ENCODE measurements at places on chromosomes 12 and 14. TPM values are rescaled to one million over a fixed set of nuclear protein-coding genes. Genes with fewer than 3 reads are reported as not detected.

DNA sequence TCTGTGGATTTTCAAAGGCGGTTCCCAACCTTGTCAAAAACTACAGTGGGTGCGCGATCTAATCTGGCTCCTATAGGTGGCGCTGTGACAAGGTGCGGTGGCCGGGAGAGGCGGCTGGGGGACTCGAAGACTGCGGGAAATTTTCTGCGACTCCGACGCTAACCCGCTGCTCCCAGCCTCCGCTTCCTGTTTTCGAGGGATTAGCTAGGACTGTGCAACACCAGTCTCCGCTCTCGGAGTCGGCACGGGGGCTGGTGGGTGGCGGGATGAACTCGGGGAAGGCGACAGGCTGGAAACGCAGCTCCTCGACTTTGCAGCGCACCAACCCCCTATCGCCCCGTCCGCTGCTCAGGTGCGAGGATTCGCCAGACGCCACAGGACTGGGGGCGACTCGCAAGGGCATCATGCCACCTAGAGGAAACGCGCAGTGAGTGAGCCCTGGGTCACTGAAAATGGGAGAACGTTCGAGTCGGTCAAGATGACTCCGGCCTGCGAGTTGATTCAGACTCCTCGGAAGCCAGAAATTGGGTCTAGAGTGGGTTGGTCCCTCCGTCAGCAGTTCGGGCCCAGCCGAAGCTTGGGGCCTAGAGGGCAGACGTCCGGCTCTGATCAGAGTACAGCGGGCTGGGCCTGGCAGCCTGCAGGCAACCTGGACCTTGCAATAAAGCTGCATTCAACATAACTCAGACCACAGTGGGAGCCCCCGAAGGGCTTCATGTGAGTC lies 5.5 kb upstream of the PAX9 start:
- peak; percentile 73 for DNase-seq

Gene GPR162
- 17.8 TPM for total RNA-seq

DNA sequence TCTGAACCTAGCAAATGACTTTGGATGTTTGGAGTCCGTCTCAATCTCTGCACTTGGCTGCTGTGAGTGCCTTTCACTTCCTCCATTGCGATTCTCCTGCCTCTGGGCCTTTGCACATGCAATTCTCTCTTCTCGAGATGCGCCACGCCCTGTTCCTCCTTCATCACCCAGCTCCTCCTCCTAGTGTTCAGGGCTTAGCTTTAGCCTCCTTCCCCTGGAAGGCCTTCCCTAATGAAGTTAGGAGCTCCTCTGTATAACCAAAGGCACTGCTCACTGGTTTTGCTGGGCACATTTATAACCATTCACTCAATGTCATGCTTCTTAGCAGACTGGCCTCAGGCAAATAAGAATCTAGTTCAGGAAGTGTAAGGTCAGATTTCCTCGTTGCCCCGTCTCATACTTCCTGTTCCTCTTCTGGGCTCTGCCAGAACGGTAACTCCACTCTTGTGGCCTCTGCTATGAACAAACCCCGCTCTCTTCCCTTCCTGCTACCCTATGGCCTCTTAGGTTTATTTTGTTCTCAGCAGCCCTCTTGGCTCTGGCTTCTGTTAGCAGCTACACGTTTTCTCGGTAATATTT lies 171.4 kb downstream of the CRADD start:
- DNase-seq, result no peak

Gene WDR20
- 49.7 TPM for total RNA-seq

Gene CPM
- 58.1 TPM for total RNA-seq

GRCh38 chr12:118781692-118782091 lies 199.6 kb upstream of the SRRM4 start:
- no peak for DNase-seq

DNA sequence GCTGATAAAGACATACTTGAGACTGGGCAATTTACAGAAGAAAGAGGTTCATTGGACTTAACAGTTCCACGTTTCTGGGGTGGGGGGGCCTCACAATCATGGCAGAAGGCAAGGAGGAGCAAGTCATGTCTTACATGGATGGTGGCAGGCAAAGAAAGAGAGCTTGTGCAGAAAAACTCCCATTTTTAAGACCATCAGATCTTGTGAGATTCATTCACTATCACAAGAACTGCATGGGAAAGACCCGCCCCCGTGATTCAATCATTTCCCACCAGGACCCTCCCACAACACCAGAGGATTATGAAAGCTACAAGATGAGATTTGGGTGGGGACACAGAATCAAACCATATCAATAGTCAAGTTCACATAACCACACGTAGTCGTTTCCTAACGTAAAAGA lies 85.5 kb downstream of the USP15 start:
- no peak for DNase-seq

Gene PIWIL1
- total RNA-seq, result not detected

Data from type B pancreatic cell (in vitro differentiated cells).